CD4-positive, alpha-beta T cell (primary cell): ENCODE measurements at places on chromosomes 7 and 10. TPM values are rescaled to one million over a fixed set of nuclear protein-coding genes. Genes with fewer than 3 reads are reported as not detected.
A peak's percentile ranks its signal among the peaks of the same experiment; 100 is the strongest.

DNA sequence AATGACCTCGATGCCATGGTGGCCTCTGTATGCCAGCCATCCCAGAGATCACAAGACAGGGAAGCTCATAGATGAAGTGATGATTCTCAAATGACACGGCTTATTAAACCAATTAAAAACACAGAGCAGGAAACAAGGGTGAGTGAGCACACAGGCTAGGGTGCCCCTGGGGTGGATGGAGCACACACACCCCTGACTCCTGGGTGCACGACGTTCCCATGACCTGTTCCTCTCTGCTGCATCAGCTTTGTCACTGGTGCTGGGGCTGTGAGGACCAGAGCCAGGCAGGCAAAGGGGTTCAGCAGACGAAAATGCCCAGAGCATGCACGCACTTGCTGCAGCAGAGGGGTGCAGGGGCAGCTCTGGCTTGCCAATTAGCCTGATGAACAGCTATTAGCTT is 86.5 kb upstream of the LRRC4 start:
- H3K27me3 ChIP-seq: no peaks in the 10 kb centered on the region
- DNase-seq: no peak
- H3K4me1 ChIP-seq: peaks cover 6% of the 10 kb centered on the region
- no peak overlapping the region for H3K4me3 ChIP-seq
- H3K36me3 ChIP-seq: no peaks in the 10 kb centered on the region

GRCh38 chr7:925601-926000 is 28.9 kb downstream of the ADAP1 start:
- peak; percentile 41 for DNase-seq
- H3K27ac ChIP-seq: no peak overlapping the region
- H3K4me3 ChIP-seq: no peak overlapping the region
- peaks cover 63% of the 10 kb centered on the region for H3K4me1 ChIP-seq

Gene SEMA4G
- 1.6 TPM for total RNA-seq

Gene MNX1
- total RNA-seq: 0.14 TPM

DNA sequence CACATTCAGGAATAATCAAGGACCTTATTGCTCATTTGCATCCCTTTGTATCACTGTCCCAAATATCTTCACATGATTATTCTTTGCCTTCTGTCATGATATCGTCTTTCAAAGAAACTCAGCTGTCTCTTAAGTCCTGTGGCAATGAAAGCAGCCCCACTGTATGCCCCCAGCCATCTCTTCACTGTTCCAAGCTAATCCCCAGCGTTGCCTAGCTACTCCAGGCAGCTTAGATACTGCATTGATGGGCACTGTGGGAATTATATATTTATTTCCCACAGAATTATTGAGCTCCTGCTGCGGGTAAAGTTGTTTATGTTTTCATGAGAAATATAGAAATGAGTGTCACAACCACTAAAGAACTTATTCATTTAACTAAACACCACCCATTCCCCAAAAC is 38.8 kb downstream of the SND1 start:
- H3K4me1 ChIP-seq: peaks cover 3% of the 10 kb centered on the region
- H3K27me3 ChIP-seq: no peaks in the 10 kb centered on the region
- no peak for DNase-seq
- H3K27ac ChIP-seq: no peak overlapping the region
- H3K36me3 ChIP-seq: peaks cover 71% of the 10 kb centered on the region
- H3K4me3 ChIP-seq: no peak overlapping the region

Gene CYP2C19
- total RNA-seq: not detected

DNA sequence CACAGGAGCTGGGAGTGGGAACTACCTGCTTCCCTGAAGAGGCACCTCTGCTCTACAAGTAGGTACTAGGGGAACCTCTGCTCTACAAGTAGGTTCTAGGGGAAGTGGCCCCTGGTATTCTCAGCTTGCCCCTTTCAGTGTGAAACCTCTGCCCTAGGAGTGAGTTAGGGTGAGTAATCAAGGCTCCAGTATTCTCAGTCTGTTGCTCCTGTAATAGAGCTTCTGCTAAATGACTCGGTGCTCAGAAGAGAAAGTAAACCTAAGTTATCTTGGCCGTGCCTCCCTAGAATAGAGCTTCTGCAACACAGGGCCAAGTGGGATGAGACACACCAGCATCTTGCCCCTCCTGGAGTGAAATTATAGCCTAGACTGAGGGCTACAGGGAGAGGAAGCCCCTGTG is 13.4 kb upstream of the RASSF4 start:
- no peaks in the 10 kb centered on the region for H3K36me3 ChIP-seq
- H3K4me1 ChIP-seq: peaks cover 3% of the 10 kb centered on the region
- peaks cover 2% of the 10 kb centered on the region for H3K27me3 ChIP-seq
- H3K4me3 ChIP-seq: no peak overlapping the region
